ENCODE measurements at places on chromosomes 2 and 18.

DNA sequence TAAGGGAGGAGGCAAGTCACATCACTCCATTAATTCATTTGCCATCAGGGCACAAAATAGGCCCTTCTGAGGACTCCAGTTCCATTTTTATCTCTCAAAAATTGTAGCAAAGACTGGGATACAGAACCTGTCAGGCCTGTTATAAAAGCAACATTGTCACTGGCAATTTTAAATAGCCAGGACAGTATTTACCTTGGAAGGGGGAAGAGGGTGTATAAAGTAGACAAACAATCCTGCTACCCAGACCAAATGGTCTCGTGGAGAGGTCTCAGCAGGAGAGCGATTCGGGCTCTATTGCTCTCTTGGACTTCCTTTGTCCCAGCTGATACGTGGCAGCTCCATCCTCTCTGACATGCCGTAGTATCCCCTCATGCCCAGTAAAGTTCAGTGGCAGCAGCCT is 740.3 kb upstream of the HS6ST1 start:
- no peak for DNase-seq

DNA sequence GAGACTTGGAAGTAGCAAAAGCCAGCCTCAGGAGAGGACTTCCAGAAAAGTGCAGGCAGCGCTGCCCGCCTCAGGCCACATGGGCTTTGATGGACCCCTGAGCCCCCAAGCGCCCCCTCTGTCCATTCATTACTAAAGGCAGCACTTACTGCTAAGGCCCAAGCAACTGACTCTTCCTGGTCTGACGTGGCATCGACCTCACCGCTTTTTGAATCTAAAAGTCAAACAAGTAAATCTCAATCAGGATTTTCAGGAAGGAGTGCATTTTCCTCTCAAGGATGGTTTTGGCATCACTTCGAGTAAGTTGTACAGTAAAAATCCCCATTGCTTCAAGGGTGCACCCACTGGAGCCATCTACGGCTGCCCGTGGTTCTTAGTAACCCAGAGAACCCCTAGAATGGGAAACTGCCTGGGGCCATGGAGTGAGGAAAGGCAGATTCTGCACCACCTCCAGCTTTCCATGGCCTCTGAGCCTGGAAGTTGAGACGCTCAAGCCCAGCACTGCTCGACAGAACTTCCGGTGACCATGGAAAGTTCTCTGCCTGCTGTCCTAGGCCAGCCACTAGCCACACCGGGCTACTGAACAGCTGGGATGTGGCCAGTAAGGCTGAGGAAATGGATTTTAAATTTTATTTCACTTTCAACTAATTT is 7.0 kb downstream of the HJURP start:
- DNase-seq, result no peak

- DNase-seq, result no peak
Observed at GRCh38 chr2:3899536-3900155, 196.3 kb downstream of the DCDC2C start.

GRCh38 chr18:32284284-32284683 is 94.4 kb downstream of the MEP1B start:
- DNase-seq, result no peak

DNA sequence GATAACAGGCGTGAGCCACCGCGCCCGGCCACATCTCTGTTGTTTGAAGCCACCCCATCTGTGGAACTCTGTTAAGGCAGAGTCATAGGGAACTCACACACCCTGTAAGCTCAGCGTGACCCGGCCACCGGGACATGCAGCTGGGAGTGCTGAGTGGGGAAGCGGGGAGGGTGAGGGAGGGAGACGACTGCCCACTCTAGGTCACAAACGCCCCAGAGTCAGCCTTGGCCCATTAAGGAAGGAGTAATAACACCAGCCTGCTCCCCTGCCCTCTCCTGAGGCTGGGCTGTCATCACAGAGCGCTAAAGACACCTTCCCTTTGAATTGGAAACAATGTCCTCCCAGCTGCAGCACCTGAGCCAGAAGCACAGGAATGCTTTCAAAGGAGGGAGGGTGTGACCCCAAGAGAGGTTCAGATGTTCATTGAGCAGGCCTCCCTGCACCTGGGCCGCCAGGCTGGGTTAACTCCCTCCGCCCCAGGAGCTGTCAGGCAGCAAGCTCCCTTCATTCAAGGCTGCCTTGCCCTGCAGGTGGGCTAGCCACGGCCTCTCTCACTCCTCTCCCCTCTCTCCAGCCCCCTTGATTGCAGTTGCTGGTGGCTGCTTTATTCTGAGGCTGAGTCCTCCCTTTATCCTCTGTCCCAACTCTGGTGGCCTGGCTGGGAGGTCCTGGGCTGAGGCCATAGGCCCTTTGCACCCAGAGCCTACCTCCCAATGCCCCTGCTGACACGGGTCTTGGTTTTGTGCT is 77.2 kb upstream of the HPCAL1 start:
- DNase-seq, result no peak

DNA sequence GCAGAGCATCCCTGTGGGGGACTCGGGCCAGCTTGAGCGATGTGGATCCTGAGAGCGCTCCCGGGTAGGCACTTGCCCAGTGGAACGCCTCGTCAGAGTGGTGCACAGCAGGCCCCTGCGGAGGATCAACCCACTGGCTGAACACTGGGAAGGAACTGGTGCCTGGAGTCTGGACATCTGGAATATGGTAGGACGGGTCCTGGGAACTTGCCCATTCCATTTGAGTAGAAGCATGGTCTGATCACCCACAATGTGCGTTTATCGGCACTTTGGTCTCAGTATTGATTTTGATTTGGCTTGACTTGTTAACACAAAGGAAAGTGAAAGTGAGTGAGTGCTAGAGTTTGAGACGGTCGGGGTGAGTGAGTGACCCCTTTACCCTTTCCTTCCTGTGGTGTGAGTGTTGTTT is 1336.2 kb upstream of the CHAC2 start:
- no peak for DNase-seq

DNA sequence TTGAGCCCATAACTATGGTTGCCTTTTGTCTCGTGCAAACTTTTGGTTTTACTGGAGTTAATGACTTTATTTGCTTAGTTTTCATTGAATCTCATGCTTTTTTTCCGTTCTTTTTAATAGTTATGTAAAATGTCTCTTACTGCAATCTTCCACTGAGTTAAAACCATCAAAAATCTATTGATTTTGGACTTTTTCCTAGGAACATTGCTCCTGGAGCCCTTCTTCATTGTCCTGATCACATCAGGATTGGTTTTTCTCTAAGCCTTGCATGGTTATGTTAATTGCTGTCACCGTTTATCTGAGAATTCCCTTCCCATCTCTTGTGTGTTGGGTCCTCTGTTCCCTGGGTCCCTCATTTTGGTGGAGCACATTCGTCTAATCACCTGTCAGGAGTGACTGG is 125.5 kb downstream of the PARD3B start:
- DNase-seq, result no peak

GRCh38 chr2:1728821-1729220 is 15.5 kb downstream of the PXDN start:
- no peak for DNase-seq

DNA sequence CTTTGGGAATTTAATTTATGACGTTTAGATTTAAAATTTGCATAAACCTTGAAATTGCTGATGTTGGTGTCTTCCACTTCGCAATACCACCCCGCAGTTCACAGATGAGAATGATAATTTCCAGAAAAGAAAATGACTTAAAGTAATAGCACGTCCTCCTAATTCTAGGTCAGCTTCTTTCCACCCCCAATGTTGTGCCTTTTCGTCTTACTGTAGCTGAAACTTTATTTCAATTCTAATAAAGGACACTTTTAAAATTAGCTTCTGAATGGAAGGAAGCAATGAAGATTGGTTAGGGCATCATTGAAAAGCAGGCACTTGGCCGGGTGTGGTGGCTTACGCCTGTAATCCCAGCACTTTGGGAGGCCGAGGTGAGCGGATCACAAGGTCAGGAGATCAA is 107.4 kb downstream of the MYCN start:
- no peak for DNase-seq

GRCh38 chr2:181072486-181073235 is 92.3 kb downstream of the UBE2E3 start:
- no peak for DNase-seq

DNA sequence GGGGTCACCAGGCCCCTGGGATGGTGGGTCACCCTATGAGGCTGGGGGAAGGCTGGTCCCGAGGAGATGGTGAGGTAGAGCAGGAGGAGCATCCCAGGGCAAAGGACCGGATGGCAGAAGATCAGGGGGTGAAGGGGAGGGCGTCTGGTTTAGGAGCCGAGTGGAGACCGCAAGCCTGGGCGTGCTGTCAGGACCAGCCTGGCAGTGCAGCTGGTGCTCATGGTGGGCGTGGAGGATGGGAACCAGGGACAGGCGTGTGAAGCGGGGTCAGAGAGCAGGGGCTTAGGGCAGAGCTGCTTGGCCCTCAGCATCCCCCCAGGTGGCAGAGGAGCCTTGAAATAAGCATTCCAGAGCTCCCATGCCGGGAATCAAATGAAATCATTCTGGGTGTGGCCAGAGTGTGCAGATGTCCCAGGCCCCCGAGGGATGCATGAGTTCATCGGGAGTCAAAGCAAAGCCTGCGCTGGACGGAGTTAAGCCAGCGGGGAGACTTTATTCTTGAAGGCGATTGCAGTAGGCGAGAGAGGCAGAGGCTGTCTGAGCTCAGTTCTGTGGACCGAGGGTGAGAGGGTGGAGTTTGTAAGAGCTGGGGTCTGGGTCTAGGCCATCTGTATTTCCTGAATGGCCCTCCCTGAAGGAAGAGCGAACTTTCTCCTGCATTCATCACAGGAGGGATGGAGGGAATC is 33.1 kb upstream of the MBP start:
- no peak for DNase-seq

DNA sequence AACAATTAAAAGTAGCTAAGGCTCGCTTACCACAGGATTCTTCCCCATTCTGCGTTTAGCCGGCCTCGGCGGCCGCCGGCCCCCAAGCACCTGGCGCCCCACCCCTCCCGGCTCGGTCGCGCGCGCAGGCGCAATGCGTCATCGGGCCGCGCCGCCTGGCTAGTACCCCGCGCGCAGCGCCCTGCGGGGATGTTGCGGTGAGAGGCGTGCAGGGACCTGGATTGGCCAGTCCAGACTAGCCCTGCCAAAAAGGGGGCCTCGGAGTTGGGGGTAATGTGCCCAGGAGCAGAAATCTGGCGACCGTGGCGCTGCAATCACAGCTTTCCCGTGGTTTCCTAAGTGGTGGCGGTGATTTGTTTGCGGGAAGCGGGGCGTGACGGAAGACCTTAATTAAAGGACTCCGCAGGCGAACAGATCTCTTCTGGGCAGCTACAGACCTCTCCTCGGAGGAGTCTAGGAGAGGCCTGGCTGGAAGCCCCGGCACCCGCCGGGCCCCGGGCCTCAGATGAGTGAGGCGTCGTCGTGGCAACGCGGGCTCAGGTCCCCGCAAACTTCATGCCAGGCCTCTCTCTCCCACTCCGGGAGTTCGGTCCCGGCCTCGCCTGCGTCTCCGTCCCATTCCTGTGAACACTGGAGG is 606 bp downstream of the TMEM237 start:
- DNase-seq, result peak; percentile 73

DNA sequence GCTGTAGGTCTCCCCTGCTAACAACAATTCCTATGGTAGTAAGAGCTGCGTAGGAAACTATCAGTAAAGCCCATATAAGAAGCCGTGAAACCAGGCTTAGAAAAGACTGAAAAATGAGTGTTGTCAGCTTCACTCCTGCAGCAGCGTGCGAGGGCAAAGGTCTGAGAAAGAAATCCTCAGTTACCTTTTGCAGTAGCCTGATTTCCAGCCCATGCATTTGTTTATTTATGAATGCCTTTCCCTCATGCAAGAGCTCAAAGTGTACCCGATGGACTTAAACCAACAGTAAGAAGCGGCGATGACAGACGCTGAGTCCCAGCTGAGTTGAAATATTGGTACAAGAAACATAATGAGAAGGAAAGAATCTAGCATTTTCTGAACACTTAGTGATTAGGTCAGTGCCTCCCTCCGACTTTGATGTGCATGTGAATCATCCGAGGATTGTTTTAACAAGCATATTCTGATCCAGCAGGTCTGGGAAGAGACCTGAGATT is 15.0 kb upstream of the POLI start:
- no peak for DNase-seq

DNA sequence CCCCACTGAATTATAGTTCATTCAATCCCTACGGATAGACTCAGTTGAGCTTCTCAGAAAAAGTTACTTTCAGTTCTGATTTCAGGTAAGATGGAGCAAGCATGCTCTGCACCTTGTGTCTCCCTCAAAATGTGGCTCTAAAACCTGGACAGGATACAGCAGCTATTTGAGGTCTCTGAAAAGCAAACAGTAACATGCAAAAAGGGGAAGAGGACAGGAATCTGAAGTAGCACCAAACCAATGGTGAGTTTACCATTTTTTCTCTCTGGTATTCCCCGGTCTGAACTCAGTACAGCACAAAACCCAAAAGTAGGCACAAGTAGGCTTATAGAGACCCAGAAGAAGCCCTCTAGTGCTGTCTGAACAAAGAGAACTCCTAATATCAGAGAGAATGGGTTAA is 34.1 kb downstream of the LANCL1 start:
- no peak for DNase-seq

DNA sequence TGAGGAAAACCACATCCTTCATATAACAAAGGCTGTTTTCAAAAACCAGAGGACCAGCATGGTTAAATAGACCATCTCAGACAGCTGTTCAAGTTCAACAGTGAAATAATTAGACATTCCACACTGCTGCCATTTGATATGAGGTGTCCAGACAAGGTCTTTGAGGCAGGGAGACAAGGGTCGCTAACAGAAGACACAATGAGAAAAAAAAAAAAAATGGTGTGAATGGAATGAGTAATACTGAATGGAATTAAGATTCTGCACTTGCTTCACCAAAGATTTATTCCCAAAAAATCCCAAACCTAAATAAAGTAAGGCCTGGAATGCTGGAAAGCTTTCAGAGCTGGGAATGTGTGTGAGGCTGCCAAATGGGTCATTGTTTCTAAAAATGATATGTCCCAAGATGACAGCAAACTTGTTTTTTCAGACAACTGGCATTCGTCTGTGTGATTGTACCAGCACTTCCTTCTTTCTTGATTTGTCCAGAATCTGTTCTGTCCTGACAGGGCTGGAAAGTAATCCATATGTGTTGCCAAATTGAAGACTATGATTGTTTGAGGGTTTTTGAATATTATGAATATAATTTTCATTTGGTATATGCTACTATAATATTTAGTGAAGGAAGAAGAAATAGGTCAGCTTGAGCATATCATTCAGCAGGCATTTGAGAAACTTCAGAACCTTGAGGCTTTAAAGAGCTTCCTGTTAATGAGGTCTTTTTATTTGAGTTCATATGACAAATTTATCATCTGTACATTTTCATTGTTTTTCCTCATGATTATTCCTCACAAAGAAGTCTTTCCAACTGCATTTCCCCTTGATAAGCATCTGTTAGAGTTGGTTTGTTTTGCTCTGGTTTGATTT is 85.2 kb upstream of the ITGA4 start:
- no peak for DNase-seq

DNA sequence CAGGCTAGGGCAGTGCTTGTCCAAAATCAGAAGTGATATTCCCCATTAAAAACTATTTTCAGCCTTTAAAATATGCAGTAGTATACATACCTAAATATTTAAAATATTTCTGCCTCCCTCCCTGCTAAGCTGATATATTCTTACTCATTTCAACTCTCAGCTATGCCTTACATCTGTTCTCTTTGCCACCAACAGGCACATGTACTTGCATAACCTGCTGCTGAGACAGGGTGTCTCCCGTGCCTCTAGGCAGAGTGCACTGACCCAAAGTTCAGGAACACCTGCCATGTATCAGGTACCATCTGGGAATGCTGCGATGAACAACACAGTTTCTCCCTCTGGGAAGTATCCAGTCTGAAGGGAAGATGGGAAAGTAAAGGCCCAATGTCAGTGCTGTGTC is 91.7 kb downstream of the STK39 start:
- DNase-seq, result no peak

- DNase-seq, result no peak
Observed at GRCh38 chr18:76835380-76835779, 13.0 kb downstream of the ZNF236 start.
